A549 treated with GW870086 at 1 μM for 4 hours (cell line): ENCODE measurements at places on chromosomes 3 and 15. TPM values are rescaled to one million over a fixed set of nuclear protein-coding genes. Genes with fewer than 3 reads are reported as not detected.

The NPRL2 gene
- 11.4 to 12.6 TPM (median 11.9 TPM) in 5 replicates for total RNA-seq

The PARL gene
- total RNA-seq: 64.6 to 75.1 TPM (median 68.8 TPM) in 5 replicates

The GABRR3 gene
- not detected in 5 replicates for total RNA-seq

The CCR8 gene
- not detected in 5 replicates for total RNA-seq

The SUCNR1 gene
- 0.06 to 0.15 TPM (median 0.10 TPM) in 5 replicates for total RNA-seq

The OR5K2 gene
- total RNA-seq: not detected in 5 replicates

The ARIH1 gene
- 48.5 to 79.2 TPM (median 73.8 TPM) in 5 replicates for total RNA-seq

The AEN gene
- 72.7 to 93.9 TPM (median 84.6 TPM) in 5 replicates for total RNA-seq

The PIK3CA gene
- 4.5 to 7.1 TPM (median 6.5 TPM) in 5 replicates for total RNA-seq

The CCR3 gene
- total RNA-seq: not detected in 5 replicates

The APPL1 gene
- total RNA-seq: 12.0 to 18.6 TPM (median 15.7 TPM) in 5 replicates

The SPSB4 gene
- 0.06 to 0.15 TPM (median 0.13 TPM) in 5 replicates for total RNA-seq

The KLHDC8B gene
- total RNA-seq: 4.6 to 6.7 TPM (median 4.9 TPM) in 5 replicates

The MBNL1 gene
- 41.9 to 69.0 TPM (median 63.4 TPM) in 5 replicates for total RNA-seq

The RLBP1 gene
- not detected in 5 replicates for total RNA-seq

The PFKFB4 gene
- total RNA-seq: 9.0 to 14.2 TPM (median 13.2 TPM) in 5 replicates
